Omental fat pad (tissue), 4 donors: ENCODE measurements at places on chromosomes 11 and 22. TPM values are rescaled to one million over a fixed set of nuclear protein-coding genes. Genes with fewer than 3 reads are reported as not detected.

DNA sequence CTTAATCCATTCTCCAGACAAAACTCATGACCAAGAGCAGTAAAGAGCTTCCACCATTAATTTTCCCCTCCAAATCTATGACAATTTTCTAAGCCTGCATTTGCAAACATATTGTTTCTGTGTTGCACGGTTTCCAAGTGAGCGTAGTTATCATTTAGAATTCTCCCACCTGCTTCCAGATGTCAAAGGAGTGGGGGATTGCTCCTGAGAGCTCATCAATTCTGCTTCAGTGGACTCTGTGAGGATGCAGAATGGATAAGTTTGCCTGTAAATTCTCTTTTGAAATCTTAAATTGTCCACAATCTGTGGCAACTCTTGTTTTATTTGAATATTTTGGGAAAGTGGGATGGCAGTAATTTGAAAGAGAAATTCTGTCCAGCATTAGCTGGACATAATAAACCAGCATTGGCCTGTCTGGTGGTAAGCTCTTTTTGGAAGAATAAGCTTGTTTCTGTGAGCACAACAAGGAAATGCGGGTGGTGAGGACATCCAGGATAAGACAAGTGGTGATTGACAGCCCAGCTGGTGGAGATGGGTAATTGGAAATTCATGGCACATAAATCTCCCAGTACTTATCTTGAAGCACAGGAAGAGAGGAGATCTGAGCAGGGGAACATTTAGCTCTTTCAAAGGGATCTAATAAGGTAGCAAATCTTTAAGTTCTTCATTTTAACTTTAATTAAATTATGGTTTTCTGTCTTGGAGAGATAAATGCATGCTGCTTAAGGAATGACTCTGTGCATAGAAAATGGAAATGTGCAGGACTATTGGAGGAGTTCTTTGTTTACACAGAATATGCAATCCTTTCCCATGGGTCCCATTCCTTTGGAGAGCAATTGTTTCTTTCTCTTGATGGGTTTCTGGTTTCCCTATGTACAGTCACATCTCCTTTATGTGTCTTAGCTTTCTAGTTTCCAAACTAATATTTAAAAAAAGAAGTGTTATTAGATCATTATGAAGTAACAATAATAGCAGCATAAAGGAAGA lies 73.2 kb downstream of the FAT3 start:
- DNase-seq, result no peak

DNA sequence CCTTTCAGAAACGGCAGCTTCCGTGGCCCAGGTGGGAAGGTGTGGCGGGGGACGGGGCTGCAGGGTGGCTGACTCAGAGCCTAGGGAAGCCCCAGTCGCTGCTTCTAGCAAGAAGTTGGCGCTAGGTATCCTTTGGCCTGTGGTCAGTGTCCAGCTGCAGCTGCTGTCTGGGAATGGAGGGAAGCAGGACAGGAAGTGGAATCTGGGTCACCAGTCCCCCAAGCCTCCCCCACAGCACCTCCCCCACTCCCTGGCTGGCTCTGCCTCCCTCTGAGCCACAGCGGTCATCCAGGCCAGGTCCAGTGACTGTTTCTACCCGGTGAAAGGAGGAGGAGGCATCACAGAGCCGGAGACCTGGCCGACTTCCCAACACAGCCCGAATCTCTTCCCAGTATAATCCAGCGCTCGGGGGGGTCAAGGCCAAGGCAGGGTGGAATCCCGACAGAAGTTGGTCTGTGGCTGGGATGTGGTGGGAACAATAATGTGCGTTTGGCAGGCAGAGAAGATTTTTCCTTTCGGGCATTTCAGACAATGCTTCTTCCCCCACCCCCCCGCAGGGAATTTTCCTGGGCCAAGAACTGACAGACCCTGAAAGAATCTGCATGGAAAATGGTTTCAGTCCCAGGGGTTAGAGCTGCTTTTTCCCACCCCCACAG lies 45.1 kb downstream of the C11orf96 start:
- peak; percentile 38 for DNase-seq

GRCh38 chr11:34029176-34029575 lies 22.4 kb upstream of the CAPRIN1 start:
- no peak for DNase-seq

DNA sequence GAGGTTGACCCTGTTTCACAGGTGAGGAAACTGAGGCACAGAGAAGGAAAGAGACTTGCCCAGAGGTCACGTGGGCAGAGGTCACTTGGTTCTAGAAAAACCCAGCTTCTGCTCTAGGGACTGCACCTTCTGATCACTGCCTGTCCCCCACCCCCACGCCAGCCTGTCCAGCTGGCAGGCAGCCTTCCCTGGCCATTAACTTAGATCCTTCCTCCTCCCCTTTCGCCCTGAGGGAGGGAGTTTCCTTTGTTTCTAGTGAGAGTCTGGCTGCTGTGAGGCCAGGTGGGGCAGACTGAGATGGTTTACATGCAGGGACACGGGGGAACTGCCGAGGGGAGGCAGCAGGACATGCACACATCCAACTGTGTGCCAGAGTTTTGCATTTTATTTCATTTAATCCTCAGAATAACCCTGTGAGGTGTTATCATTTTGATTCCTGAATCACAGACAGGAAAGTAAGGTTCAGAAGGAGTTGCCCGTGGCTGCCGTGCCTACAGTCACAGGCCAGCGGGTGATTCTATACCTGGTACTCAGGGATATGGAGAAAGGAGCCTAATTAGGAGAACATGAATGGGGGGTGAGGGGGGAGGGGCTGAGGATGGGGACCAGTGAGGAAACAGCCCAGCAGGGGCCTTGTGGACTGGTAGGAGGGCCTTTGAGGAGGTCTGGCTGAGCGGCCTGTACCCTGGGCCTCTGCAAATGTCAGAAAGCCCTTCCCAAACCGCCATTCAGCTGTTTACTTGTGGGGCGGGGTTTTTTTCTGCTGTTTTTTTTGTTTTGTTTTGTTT lies 3.4 kb downstream of the FAM83F start:
- no peak for DNase-seq

TUT1 gene
- total RNA-seq, result 10.2 TPM

DNA sequence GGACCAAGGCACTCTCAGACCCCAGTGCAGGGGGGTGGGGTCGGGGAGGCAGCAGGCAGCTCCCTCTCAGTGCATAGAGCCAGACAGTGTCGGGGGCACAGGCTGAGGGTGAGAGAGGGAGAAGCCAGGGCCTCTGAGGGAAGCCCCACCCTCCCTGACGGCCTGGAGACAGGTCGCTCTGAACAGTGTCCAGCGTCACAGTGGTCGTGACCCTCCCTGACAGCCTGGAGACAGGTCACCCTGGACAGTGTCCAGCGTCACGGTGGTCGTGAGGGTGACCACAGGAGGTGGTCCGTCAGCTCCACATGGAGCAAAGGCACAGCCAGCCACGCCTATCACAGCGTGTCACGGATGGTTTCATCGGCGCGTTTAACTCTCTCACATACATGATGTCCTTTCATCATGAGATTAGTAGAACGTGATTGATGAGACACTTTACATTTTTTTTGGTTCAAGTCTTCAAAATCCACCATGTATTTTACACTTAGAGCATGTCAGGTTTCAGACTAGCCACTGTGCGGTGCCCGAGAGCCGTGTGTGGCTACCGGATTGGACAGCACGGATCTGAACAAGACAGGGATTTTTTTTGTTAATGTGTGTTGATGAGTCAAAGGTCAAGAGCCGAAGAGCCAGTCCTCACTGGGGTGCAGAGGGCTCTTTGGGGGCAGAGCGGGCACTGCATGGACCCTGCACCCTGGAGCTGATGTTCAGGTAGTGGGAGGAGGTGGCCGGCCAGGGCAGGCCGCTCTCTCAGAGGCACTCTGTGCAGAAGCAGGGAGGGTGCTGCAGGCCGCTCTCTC lies 23.9 kb upstream of the PANX2 start:
- no peak for DNase-seq

DNA sequence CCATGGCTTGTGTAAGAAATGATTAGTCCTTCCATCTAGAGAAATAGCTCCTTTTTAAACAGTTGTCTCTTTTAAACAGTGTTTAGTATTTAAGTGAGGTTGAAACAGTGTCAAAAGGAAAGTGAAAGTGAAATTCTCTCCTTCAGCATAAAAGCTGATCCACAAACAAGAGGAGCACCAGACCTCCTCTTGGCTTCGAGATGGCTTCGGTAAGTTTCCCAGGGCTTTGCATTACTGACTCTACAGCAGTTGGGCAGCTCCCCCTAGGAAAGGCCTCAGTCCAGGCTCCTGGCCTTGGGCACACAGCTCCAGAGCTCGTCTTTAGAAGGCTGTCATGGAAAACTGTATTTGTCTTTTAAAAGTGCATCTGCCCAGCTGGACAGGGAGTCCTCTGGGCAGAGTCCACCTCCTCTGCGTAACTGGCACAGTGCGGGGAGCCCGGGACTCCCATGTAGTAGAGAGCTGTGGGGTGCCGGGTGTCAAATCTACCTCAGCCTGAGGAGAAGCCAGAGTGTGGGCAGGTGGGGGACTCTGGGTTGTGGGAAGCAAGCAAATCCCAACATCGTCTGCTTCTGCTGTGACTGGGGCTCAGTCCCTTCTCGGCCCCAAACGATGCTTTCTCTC lies at the start of gene PLAAT4:
Gene PLAAT4 (plus strand): TSS at position 140 of the 624 bp plus-strand sequence. CDS start 61 bp downstream, at position 201.
- DNase-seq, result no peak

- no peak for DNase-seq
These were observed 42.3 kb upstream of the RDX start for GRCh38 chr11:110338684-110339083.

- no peak for DNase-seq
These were observed 17.8 kb upstream of the P2RY2 start for GRCh38 chr11:73200256-73200655.

GRCh38 chr11:121802542-121802941 lies 313.5 kb downstream of the BLID start:
- no peak for DNase-seq

DNA sequence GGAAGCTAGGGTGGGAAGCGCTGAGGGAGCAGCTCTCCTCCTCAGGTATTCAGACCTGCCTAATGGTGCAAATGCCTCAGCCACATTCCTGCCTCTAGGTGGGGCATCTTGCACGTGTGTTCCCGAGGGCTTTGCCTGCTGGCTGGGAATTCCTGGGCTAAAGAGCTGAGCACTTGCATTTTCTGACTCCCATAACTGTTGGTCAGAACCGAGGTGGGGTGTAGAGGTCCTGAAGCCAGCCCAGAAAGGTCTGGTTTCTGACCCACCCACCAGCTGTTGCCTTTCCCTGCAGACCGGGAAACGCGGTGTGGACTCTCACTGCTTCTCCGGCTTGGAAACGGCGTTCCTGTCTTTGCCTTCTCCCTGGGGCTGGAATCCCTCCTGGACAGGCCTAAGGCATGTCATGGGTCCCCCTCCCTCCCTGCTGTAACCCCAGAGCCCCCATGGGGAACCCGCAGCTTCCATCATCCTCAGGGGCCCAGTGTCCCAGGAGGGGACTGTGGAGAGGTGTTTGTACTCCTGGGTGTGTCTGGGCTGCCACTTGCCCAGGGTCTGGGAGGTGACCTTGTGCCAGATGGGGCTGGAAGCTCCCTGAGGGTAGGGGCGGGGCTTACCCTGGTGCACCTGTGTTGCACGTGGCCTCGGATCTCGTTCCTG lies 24.0 kb upstream of the SMIM38 start:
- DNase-seq, result peak; percentile 50

DNA sequence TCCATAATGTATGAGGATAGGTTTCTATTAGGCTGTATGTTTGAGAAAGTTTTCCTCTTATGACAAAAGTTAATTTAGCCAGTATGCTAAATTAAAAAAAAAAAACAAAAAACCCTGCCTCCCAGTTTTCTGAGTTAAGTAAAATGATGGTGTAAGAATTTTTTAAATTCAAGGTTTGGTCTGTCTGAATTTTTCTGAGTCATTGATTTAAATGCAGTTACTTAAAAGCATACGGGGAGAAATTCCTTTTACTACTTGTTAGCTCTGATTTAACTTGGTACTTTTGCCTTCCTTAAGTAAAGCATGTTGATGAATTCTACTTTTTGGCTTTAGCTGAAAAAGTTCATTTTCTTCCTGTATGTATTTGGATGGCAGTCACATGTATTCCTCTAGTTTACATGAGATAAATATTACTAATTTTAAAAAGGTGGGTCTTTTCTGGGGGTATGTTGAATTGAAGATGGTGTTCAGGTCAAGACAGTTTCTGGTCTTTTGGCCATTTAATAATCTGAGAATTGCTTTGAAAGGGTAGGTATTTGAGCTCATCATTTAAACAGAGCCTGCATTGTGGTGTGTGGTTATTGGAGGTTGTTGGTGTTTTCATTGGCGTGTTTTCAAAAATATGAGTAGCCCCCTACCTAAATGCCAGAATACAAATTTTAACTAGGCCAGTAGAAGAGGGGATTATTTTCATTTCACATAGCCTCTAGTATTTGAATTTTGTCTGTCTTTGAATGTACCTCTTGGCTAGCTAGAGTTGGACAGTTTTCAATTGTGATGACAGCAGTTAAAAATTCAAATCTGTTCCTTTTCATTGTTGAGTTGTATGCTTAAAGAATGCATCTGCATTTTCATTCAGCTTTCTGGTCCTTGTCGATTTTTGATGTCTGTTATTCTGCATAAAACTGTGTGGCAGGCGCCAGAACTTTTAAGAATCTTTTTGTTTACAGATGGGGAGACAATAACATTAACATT lies 64.7 kb downstream of the MTMR3 start:
- DNase-seq, result no peak

DNA sequence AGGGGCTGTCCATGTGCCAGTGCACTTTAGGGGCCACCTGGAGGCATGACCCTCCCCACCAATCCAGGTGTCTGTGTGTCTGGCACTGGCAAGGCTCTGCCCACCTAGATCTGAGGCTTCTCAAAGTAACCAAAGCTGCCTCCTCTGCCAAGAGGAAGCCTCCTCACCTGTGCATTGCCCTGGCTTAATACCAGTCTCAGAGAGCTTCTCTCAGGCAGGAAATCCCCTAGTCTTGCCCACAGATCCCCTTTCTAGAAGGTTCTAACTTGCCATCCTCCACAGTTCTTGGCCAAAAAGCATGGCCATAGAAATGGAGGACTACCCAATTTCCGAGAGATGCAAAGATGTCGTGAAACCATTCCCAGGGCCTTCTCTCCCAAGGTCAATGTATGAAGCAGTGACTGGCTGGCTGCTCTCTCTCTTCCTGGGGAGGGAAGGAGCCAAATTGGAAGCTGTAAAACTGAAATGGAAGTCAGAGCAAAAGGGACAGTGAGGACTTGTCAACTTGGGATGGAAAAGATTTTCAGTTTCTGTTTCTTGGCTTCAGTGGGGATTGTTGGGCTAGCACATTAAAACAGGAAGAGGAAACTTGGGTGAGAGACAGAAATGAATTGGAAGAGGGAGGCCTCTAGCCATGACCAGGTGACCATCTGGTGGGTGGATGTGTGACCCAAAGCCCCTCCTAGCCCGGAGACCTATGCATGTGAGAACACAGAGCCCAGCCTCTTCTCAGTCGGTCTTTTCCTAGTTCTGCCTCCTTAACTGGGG lies 68.8 kb downstream of the PRDM11 start:
- DNase-seq, result no peak

DNA sequence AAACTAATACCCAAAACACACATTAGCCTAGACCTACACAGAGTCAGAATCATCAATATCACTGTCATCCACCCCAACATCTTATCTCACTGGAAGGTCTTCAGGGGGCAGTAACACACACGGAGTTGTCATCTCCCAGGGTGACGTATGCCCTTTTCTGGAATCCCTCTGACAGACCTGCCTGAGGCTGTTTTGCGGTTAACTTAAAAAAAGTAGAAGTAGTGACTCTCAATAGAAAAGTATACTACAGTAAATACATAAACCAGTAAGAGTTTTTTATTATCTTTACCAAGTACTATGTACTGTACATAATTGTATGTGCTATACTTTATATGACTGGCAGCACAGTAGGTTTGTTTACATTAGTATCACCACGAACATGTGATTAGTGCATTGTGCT lies 80.5 kb downstream of the PGR start:
- no peak for DNase-seq

- no peak for DNase-seq
These were observed 34.1 kb downstream of the PAMR1 start for GRCh38 chr11:35491231-35491871.
